ENCODE measurements at places on chromosomes 13 and 19.

- DNase-seq, result no peak
Observed at GRCh38 chr13:41955605-41956004, 5.3 kb downstream of the VWA8 start.

DNA sequence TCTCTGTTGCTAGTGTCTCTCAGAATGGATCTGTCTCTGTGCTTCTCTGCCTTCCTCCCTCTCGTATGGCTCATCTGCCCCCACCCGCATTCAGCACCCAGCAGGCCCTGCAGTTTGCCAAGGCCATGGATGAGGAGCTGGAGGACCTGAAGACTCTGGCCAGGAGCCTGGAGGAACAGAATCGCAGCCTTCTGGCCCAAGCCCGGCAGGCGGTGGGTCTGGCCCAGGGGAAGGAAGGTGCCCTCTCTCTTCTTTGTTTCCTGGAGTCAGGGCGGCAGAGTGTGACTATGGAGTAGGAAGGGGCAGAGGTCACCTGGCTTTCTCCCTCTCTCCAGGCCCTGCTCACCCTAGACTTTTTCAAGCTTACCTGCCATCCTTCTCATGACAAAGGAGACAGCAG is 10.9 kb downstream of the KASH5 start:
- DNase-seq, result no peak

GRCh38 chr13:35473206-35473775 is 3.2 kb downstream of the MAB21L1 start:
- no peak for DNase-seq

DNA sequence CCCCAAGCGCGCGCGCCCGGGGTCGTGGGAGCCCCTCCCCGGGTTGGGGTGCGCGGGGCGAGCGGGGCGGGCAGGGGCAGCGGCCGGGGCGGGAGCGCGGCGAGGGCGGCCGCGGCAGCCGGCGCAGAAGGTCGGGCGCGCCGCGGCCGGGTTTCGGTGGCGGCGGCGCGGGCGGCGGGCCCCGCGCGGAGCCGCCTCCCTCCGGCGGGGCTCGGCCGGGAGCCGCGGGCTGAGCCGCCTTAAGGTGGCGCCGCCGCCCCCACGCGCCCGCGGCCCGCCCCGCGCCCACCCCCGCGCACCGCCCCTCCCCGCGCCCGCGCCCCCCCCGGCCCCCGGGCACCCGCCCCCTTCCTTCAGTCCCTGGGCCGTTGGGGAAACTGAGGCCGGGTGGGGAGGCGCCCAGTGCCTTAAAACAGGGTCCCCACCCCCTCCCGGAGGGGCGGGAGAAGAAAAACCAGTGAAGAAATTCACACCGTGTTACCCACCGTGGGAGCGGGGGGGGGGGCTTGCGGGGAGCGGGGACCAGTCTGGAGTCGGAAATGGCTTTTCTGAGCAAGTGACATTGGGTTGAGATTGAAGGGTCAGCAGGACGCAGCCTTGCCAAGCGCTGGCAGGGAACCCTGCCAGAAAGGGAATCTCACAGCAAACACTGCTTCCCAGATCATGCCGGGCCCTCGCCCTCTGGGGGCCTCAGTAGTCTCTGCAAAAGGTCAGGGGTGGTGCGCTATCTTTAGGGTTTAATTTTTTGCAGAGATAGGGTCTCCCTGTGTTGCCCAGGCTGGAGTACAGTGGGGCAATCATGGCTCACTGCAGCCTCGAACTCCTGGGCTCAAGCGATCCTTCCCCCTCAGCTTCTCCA is at the start of gene TLE2:
TSS of gene TLE2 (minus strand) at position 216 of the 859 bp plus-strand sequence. CDS start 376 bp downstream, outside the sequence.
- no peak for DNase-seq

GRCh38 chr19:13952931-13953531 is 722 bp downstream of the DCAF15 start:
- peak; percentile 48 for DNase-seq

Measured in ACHN (cell line).